Spinal cord (tissue), 10 donors: ENCODE measurements at places on chromosomes 7 and 10. TPM values are rescaled to one million over a fixed set of nuclear protein-coding genes. Genes with fewer than 3 reads are reported as not detected.

Gene FAM241B
- 45.0 TPM for polyA plus RNA-seq

Gene EPHB6
- polyA plus RNA-seq, result 54.6 TPM

Gene RBP4
- polyA plus RNA-seq, result 8.6 TPM

Gene MRPS17
- 20.2 TPM for polyA plus RNA-seq

Gene CHST3
- polyA plus RNA-seq, result 34.2 TPM
